ENCODE measurements at places on chromosomes 2 and 18.

GRCh38 chr2:153766415-153766814, 105.3 kb upstream of the GALNT13 start:
- DNase-seq: no peak

GRCh38 chr2:160221391-160222276, 21.6 kb upstream of the ITGB6 start:
- DNase-seq: no peak

- DNase-seq: no peak
Measured at GRCh38 chr2:160247296-160248035, 47.4 kb upstream of the ITGB6 start.

- no peak for DNase-seq
Measured at GRCh38 chr2:9696731-9697130, 65.9 kb upstream of the YWHAQ start.

- DNase-seq: no peak
Measured at GRCh38 chr2:197312186-197312585, 1.6 kb upstream of the ANKRD44 start.

GRCh38 chr2:85413592-85414420, 3.6 kb upstream of the CAPG start:
- DNase-seq: no peak

GRCh38 chr2:221346411-221346810, 225.7 kb downstream of the EPHA4 start:
- DNase-seq: no peak

GRCh38 chr2:120670371-120670770, 65.3 kb upstream of the GLI2 start:
- no peak for DNase-seq

- no peak for DNase-seq
Measured at GRCh38 chr2:201959626-201960025, 74.0 kb upstream of the FZD7 start.

DNA sequence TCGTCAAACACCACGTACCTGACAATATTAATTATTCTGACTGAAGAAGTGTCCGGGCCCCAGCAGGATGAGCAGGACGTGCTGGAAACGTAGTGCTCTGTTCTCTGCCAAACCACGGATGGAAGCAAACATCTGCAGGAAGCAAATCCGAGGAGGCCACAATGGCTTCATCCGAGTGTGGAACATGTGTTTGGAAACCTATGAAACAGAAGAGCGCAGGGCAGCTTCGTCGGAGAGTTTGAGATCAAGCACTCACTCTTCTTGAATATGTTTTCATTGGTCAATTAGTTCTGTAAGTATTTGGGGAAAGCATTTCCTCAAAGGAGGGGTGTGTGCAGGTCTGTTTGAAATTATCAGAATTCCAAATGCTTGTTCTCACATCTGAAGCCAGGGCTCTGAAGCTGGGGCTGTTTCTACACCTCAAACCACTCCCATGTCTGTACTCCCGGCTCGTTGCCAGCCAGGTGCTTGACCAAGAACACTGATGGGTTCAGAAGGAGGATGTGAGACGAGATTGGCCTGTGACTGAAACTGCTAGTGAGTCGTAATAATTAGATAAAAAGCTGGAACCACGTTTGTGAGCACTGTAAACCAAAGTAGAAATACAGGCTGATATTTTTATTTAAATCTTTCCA, 356.6 kb upstream of the SALL3 start:
- DNase-seq: no peak

GRCh38 chr2:27231921-27232320, 14.8 kb downstream of the CAD start:
- no peak for DNase-seq

DNA sequence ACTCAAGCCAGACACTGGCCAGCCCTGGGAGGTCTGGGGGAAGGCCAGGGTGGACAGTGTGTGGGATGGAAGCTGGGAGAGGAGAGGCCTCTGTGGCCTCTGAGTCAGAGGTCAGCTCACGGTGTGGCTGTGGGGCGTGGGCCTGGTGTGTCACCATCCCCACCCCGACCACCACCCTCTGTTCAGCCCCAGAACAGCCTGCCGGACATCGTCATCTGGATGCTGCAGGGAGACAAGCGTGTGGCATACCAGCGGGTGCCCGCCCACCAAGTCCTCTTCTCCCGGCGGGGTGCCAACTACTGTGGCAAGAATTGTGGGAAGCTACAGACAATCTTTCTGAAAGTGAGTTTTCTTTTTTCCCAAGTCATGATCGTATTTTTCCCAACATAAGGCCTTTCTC, 110.5 kb downstream of the DYSF start:
- no peak for DNase-seq

DNA sequence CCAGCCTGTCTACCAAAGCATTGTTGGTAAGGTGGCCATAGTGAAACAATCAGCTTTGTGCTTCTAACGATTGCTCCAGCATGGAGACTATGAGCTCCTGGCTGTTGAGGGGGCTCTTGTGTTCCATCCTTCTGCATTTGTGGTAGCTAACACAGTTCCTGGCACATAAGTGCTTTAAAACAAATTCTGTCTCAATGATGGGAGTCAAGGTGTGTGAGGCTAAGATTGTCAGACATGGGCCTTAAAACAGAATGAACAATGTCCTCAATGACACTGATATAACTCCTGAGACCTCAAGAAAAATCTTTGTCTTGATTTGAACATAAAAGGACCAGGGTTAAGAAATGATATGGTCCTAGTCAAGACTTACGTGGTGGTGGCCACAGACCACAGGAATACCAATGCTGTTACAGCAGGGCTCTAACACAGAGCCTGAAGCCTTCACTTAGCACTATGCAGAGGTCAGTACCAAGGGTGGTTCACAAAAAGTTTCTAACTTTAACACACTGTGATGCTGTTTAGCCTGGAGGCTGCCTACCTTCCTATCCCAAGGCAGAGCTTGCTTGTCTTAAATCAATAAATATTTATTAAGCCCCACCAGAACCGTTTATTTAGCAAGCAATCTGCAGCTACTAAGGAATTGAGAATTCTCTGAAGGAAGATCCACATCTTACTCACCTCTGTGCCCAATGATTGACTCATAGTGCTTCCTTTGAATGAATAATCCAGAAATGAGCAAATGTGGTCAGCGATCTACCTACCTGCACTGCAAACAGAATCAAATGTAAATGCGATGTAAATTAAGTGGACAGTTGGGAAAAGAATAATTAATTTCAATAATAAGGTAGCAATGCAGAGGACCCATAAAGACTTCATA, 35.1 kb downstream of the EVA1A start:
- DNase-seq: no peak

GRCh38 chr2:173808718-173809117, 156.5 kb downstream of the SP3 start:
- DNase-seq: no peak

Data from GM12878 (cell line).